ENCODE measurements at places on chromosomes 3 and 15.

GRCh38 chr15:89707577-89707976, 17.0 kb downstream of the WDR93 start:
- DNase-seq, result no peak

DNA sequence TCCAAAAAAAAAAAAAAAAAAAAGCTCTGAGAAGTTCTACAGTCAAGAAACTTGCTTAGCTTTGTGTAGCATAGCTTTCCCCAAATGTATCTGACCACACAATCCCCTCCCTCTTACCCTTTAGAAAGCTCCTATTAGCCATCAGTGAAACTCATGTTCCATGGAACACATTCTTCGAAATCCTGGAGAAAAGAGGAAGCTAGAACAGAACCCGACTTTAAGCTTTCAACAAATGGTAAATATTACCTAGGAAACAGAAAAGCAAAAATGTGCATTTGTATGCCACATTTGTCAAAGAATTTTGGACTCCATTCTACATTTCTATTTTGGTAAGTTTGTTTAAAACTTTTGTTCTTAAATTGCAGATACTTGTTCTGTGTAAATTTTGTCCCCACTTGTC, 17.4 kb upstream of the CRTC3 start:
- no peak for DNase-seq

DNA sequence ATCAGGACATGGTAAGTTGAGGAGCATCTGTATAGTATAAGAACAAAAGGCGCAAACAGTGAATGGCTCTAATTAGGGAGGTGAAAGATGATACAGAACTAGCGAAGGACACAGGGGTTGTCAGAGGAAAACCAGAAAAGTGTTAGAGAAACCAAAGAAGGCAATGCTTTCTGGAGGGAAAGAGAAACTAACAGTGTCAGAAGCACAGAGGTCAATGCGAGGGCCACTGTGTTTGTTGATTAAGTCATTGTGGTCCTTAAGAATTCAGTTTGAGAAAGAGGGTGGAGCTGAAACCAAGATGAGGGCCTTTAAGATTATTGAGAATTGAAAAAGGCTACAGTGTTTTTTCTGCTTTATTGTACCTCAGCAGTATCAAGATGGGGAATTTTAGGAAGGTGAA, 28.8 kb downstream of the ATG7 start:
- no peak for DNase-seq

DNA sequence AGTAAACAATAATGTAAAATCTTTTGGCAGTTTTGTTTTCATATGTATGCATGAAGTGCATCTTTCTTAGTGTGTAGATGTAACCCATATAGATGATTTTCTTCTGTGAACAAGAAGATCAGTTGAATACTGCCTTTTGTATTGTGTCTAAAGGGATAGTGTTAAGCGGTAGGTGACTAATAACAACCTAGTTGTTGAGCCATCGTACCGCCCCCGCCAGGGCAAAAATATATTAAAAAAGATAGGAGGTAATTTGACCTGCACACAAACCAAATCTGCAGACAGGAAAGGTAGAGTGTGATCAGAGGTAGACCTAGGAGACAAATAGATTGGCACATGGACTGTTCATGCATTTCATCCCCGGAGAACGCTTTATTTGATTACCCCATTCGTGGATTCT, 3.3 kb upstream of the GMNC start:
- no peak for DNase-seq

GRCh38 chr3:100029689-100030088, 84.6 kb downstream of the FILIP1L start:
- no peak for DNase-seq

DNA sequence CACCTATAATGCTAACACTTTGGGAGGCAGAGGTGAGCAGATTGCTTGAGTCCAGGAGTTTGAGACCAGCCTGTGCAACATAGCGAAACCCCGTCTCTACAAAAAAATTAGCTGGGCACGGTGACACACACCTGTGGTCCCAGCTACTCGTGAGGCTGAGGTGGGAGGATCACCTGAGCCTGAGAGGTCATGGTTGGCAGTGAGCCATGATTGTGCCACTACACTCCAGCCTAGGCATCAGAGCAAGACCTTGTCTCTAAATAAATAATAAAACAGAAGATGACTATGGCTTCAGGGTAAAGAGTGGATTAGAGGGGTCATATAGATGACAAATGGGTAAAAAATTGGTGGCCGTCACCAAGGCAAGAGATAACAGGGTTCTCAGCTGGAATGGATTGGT, 3.1 kb downstream of the SLC25A38 start:
- no peak for DNase-seq

DNA sequence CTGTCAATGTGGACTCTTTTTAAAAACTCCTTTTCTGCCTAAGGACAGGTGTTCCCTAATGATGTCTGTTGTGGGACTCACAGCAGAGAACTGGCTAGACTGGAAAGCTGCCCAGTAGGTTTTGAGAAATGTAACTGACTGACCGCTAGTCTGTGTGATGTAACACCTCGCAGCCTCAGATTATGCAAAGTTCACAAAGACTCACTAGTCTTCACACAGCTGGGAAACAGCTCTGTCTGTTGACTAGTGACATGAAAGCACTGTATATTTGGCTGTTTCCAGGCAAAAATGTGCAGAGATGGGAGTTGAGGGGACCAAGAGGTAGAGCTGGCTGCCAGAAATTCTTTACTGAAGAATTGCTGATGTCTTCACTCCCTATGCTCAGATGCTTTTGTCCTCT, 10.3 kb downstream of the PDZRN3 start:
- DNase-seq, result no peak

DNA sequence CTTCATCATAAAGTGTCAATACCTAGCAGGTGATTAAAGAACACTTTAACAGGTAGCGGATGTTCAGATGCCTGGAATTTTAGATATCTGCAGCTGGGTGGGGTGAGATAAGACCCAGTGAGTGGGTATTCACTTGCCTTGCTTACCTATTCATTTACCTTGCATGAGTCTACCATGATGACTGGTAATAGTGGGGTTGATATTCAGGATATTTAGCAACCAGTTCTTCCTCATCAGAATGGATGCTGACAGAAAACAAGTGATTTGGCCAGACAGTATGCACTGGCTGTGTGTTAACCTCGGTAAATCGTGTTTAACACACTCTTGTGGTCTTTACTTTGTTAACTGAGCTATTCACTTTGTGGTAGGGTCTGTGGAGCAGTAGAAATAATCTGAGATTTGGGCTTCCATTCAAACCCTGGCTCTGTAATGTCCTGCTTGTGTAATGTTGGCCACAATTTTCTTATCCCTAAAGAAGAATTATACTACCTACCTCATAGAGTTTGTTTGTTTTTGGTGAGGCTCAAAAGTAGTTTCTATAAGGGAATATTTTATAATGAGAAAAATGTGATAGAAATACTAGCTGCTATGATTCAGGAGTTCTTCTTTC, 391.9 kb upstream of the TBL1XR1 start:
- no peak for DNase-seq

GRCh38 chr3:169657351-169658124, 6.0 kb downstream of the MECOM start:
- DNase-seq, result no peak

DNA sequence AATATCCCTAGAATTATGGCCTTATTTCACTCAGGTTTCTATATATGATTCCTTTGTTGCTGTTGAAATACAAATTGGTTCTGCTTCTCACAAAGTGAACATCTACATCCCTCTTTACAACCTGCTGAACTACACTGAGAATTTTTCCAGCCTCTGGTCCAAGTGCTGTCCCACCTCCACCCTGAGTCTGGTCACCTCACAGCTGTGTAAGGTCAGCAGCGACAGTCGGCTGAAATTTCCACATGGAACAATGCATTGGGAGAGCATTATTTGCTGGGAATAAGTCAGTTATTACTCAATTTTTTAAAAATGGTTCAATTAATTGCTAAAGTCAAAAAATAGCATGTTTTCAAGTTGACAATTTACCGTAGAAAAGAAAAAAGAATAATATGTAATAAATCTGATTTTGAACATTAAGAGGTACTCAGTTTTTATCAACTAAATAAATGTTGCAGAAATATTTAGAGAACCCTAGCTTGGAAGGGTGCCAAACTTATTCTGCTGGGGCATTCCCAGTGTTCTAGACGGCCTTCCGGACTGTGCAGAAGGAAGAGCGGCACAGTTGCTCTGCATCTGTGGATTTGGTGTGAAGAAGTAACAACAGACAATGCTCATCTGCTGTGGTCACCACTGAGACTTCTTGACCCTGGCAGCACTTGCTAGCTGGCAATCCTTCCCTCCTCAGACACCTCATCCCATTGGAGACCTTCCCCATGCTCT, 1.8 kb downstream of the HCLS1 start:
- DNase-seq, result no peak

- DNase-seq, result no peak
Observed at GRCh38 chr3:29644261-29644660, 363.4 kb downstream of the RBMS3 start.

- no peak for DNase-seq
Observed at GRCh38 chr3:87553058-87553457, 276.7 kb upstream of the POU1F1 start.

- DNase-seq, result no peak
Observed at GRCh38 chr3:125072301-125072700, 16.5 kb upstream of the HEG1 start.

DNA sequence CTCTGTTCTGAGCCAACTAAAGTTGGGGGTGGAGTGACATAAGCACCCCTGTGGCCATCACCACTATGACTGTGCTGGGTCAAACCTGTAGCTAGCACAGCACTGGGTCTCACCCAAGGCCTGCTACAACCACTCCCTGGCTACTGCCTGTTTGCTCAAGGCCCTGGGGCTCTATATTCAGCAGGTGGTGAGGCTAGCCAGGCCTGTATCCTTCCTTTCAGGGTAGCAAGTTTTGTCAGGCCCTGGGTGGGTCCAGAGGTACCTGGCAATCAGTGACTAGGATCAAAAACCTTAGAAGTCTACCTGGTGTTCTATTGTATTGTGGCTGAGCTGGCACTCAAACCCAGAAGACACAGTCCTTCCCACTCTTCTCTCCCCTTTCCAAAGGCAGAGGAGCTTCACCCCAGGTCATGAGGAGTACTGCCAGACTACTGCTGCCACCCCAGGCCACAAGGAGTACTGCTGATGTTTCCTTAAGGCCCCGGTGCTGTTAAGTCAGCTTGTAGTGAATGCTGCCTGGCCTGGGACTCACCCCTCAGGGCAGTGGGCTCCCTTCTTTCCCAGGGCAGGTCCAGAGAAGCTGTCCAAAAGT, 170.8 kb downstream of the IGSF11 start:
- no peak for DNase-seq

GRCh38 chr3:25426408-25426807, 1.7 kb upstream of the RARB start:
- DNase-seq, result no peak

DNA sequence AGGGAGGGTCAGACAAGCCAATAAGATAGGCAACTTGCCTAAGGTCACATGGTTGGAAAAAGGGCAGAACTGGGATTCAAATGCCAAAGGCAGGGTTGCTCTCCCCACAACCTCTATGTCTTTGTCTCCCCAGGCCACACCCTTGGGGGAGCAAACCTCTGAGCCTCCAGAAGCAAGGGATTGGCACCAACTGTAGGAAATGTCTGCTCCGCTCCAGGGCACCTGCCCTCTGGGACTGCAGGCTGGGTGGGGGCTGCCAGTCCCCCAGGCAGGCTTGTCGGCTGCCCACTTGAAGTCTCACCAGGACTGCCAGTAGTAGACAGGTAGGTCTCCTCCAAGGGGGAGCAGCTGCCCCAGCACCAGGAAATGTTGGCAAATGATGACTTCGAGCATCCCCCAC, 2.0 kb downstream of the FAM3D start:
- DNase-seq, result no peak

- no peak for DNase-seq
Observed at GRCh38 chr3:133466531-133467386, 66.9 kb downstream of the BFSP2 start.

DNA sequence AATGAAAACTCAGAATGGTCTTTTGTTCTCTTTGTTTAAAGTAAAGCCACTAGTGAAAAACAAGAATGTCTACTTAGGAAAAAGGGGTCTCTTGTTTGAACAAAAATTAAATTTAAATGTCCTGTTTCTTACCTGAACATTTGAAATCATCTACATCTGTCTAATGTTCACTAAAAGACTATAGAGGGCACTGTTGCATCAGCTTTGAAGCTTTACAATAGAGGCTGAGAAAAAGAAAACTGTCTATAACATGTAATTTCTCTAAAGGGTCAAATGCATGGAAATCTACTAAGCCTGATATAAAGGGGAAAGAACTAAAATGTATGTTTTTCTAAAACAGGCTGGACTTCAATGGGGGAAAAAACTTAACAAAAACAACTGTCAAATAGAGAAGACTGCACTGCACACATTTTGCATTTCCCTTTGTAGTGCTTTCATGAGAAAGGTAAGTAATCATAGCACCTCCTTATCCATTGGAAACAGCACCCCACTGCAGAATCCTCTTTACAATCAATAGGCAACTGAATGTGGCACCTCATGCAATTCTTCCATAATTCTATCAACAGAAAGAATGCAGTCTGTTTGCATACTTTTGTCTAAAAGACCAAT, 26.3 kb downstream of the DPH6 start:
- no peak for DNase-seq

- no peak for DNase-seq
Observed at GRCh38 chr3:18745472-18745871, 320.3 kb upstream of the SATB1 start.

- no peak for DNase-seq
Observed at GRCh38 chr3:100019719-100020118, 94.6 kb downstream of the FILIP1L start.
